ENCODE measurements at places on chromosomes 3 and 15.

GRCh38 chr3:100401674-100402041, 319 bp downstream of the LNP1 start:
- DNase-seq, result peak; percentile 59

- DNase-seq, result no peak
Observed at GRCh38 chr15:56831467-56832005, 86.9 kb upstream of the TCF12 start.

DNA sequence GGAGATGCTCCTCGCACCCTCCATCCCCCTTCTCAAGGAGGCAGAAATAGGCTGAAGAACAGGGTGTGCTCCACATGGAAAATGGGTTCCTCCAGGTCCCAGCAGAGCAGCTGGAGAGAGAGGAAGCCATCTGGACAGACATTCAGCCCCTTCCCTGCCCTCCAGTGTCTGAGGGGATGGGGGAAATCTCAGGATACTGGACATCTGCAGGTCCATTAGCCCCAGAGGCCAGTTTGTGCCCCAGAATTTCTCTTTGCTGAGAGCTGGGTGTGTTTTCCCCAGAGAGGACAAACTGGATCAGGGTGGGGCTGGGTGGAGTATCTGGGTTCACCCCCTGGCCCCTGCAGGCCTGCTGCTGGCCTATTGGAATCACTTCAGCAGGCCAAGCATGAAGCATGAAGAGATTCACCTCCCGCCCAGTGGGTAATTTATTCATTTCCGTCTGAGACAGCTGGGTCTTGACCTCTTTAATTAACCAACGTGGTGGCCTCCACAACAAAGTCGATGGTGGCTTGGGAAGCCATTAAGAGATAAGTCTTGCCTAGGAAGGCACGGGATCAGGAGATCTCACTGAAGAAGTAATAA, 4.6 kb downstream of the FAM3D start:
- no peak for DNase-seq

DNA sequence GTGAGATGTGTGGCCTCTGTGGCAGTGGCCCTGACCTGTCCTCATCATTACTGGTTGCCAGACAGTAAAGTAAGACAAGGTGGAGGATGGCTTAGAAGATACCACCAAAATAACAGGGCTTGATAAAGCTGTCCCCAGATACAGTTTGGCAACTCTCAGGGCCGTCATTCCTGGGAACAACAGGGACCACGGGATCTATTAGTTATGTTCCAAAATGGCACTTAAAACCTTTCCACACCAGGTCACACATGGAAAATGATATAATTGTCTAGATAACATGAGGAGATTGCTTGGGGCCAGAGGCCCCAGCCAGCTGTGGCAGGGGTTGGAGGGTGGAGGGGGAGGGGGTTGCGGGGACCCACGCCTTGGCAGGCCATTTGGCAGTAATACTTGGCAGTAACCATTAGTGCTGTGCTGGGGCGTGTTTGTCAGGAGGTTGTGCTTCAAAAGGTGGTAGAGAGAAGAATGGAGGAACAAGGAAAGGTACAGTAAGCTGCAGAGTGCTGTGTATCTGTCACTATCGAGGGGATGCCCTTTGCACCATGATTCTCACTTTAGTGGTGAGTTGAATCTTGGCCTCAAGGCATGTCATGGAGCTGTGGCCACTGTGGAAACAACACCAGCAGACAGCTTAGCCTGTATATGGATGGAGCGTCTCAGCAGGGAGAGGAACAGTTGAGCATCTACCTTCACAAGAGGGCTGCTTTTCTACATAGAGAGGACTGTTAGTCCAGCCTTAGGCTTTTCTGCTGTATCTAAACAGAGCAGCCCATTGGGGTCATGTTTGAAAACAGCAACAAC, 14.0 kb downstream of the PLCL2 start:
- no peak for DNase-seq

DNA sequence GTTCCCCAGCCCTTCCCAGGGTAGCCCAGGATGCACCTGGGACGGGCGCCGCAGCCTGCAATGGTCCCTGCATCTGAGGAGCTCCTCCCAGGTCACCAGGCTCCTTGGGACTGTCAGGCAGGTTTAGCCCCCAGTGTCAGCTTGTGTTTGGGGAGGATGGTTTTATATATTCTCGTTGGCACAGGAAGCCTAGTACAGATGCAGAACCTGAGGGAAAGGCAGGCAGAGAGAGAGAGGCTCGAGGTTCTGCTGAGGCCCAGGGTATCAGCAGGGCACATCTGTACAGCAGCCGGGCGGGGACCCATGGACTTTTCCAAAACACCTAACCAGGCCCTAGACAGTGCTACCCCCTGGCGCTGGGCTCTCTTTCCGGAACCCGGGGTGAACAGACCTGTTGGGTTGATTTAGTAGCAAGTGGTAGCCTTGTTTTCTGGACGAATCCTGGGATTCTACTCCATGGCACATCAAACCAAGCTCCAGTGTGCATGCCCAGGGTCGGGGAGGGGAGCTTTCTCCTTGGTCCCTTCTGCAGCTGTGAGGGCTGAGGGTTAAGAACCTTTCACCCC, 8.6 kb downstream of the PAK6 start:
- DNase-seq, result no peak

DNA sequence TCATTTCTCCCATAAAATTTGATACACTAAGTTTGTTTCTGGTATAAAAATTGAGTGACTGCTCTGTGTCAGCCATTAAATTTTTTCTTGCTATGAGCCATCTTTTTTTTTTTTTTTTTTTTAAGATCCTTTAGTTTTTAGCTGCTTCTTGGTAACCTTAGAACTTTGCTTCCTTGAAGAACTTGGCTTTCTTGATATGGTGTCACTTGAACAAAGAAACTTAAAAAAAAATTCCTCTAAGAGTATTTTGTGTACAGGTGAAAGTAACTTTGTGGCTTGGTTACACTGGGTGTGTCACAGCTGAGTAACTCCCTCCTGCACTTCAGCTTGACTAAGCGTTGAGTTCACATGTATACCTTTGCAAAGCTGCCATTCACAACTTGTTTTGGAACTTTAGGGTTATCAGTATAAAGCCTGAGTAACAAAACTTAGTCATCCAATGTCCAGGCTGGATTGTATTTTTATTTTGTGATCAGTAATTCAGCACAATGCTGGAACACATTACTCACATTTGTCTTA, 6.5 kb downstream of the CHD2 start:
- peak; percentile 36 for DNase-seq

- DNase-seq, result peak; percentile 17
Observed at GRCh38 chr3:124364317-124365020, 365.8 kb upstream of the UMPS start.

- no peak for DNase-seq
Observed at GRCh38 chr3:42946050-42946449, 33.1 kb upstream of the GASK1A start.

All from EH (cell line).